ENCODE measurements at places on chromosomes 11 and 22. TPM values are rescaled to one million over a fixed set of nuclear protein-coding genes. Genes with fewer than 3 reads are reported as not detected.
A peak's percentile ranks its signal among the peaks of the same experiment; 100 is the strongest.

Gene CHADL
- 3.3 TPM for total RNA-seq

DNA sequence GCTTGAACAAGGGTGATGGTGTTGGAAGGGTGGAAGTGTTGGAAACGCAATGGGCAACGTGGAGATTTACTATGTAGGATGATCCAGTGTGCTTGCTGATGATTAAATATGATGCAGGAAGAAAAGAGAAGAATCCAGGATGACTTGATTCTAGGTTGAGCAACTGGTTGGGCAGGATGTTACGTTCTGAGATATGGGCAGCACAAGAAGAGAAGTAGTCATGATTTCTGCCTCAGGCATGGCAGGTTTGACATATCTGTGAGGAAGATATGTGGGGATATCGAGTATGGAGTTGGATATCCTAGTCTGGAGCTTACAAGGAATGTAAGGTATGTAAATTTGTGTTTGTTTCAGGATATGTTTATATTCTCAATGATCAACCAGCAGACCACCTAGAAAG, 1.9 kb downstream of the OR52K1 start:
- no peak for DNase-seq

GRCh38 chr11:776561-777287, 563 bp downstream of the GATD1 start:
- peak; percentile 70 for DNase-seq

Gene NAP1L4
- 88.2 TPM for total RNA-seq

All from sigmoid colon (tissue), 7 donors.